ENCODE measurements at places on chromosomes 2 and 18.

- DNase-seq: no peak
Observed at GRCh38 chr2:107592280-107592624, 234.4 kb upstream of the RGPD4 start.

DNA sequence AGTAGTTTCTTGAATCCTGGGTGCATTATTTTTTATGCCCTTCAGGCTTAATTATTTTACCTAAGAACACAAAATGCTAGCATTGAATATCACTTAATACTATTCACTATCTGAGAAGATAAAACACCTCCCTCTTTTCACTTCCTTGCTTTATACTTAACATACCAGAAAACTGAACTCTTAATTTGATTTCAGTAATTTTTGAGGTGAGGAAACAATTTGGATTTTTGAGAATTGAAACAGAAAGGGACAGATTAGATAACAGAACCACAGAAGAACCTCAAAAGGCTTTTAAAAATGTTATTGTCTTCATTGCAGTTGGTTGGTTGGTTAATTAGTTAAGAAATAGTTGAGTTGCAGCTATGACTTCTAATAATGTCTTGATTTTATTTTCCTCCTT lies 69.5 kb downstream of the GPD2 start:
- DNase-seq: no peak

GRCh38 chr18:54983041-54983686 lies 23.9 kb upstream of the CCDC68 start:
- peak; percentile 60 for DNase-seq

- no peak for DNase-seq
Observed at GRCh38 chr18:2536493-2536892, 34.8 kb downstream of the METTL4 start.

GRCh38 chr2:196171946-196172345 lies 568 bp upstream of the STK17B start:
- no peak for DNase-seq

- no peak for DNase-seq
Observed at GRCh38 chr18:6785001-6785400, 55.5 kb downstream of the ARHGAP28 start.

GRCh38 chr2:156437272-156437930 lies 1.2 kb downstream of the GPD2 start:
- no peak for DNase-seq

GRCh38 chr2:190663348-190663747 lies 14.5 kb downstream of the NAB1 start:
- no peak for DNase-seq

DNA sequence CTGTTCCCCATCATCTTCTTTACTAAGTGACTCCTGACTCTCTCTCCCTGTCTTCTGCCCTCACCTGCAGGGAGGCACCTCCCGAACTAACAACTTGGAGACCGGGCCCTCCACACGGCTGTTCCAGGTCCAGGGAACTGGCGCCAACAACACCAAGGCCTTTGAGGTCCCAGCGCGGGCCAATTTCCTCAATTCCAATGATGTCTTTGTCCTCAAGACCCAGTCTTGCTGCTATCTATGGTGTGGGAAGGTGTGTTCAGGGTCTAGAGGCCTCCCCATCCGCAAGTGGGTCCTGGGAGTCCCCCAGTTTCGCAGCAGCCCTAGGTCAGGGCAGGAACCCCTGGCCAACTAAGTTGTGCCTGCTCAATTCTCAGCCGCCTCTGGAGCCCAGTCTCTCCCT lies 15.5 kb downstream of the VIL1 start:
- no peak for DNase-seq

DNA sequence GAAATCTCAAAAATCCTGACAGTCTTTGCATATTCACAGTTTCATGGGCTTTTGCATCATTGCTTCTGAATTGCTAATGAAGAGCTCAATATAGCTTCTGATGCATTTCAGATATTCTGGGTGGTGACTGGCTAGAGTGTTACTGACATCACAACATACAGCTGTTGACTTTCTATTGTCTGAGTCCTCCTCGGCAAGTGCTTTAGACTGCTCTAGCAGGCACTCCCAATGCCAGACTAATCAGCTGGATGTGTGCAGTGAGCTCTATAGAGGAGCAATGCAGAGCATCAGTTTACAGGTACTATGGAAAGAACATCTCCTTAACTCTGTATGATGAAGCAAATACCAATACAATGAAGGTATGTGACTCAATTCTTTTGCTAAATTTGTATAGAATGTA lies 54.9 kb downstream of the R3HDM1 start:
- DNase-seq: no peak

GRCh38 chr2:29218550-29219125 lies 103.4 kb downstream of the CLIP4 start:
- DNase-seq: no peak

GRCh38 chr2:238388794-238389193 lies 37.9 kb upstream of the ASB1 start:
- no peak for DNase-seq

DNA sequence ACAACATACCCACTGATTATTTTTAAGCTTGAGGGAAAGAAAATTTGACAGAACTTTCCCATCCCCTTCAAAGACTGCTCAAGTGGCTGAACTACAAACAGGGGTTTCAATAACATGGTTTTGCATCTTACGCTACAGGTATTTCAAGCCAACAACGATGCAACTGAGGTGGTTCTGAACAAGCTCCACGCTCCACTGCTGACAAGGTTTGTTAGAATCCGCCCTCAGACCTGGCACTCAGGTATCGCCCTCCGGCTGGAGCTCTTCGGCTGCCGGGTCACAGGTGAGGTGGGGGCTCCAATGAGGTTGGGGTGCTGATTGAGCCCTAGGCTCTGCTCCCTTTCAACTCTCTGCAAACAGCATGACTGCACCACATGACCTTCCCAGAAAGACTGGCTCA lies 58.1 kb downstream of the NRP2 start:
- no peak for DNase-seq

- no peak for DNase-seq
Observed at GRCh38 chr2:239690651-239691631, 290.1 kb upstream of the HDAC4 start.

DNA sequence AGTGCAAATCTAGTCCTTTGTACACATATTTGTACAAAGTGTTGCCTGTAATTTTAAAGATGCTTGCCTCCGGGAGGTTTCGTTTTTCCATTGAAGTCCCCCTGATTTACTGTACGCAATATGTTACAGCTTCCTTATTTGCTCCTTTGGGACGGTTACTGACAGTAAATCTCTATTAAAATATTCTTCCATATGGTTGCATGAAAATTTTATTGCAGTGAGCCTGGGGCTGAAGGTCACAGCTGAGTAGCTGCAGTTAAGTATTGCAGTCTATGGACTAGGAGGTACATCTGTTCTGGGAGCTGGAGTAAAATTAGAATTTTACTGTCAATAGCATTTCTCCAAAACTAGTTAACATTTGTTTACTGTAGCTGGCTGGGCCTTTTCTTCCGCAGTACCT lies 119.2 kb downstream of the ETAA1 start:
- no peak for DNase-seq

- DNase-seq: no peak
Observed at GRCh38 chr2:153169609-153170008, 309.0 kb downstream of the RPRM start.

DNA sequence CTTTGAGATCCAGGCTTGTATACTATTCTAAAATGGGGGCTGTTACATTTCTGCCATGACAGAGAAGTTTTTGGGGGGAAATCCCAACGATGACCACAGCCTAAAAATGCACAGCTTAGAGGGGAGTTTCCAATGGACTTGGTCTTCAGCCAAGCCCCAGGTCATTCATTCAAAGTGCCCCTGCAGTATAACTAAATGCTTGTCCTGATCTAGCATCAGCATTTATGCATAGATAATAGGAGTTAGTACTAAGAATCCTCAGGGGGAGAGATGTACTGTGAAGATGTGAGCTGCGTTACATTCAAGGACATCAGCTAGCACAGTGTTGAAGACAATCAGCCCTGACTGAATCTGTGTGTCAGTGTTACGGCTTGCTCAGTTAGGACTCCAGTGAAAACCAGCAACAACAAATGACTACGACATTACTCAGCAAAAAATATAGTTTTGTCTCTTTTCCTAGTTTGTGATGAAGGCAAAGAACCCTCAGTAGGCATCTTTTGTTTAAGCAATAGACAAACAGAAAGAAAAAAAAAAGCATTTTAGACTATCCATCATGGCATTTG lies 160.9 kb downstream of the ZEB2 start:
- DNase-seq: no peak

GRCh38 chr2:69200107-69200520 lies 186.9 kb downstream of the GFPT1 start:
- no peak for DNase-seq

GRCh38 chr18:63311118-63312018 lies 8.2 kb downstream of the BCL2 start:
- DNase-seq: no peak

DNA sequence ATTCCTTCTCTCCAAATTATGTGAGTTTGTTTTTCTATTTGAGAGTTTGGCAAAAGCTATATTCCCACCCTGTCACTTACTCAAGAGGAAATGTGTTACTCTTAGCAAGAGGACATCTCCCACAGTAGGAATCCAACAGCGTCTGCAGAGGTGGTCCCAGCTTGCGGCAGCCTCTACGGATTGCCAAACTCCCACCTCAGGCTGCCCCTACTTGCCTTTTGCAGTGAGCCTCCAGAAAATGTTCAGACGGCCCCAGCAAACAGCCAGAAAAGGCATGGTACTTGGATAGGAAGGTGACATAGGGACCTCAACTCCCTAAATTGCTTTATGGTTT lies 158.4 kb downstream of the SUCLG1 start:
- no peak for DNase-seq

- no peak for DNase-seq
Observed at GRCh38 chr18:54604211-54604610, 13.2 kb downstream of the DYNAP start.
